ENCODE measurements at places on chromosomes 1 and 21. TPM values are rescaled to one million over a fixed set of nuclear protein-coding genes. Genes with fewer than 3 reads are reported as not detected.

Gene OLIG1
- total RNA-seq, result 2.4 TPM

Gene SLC44A3
- total RNA-seq, result 4.7 TPM

Gene GPR61
- total RNA-seq, result 0.42 TPM

Gene ZBTB8A
- total RNA-seq, result 7.1 TPM

Gene ACTA1
- total RNA-seq, result 0.96 TPM

Gene KCNK2
- total RNA-seq, result 0.15 TPM

Gene SRM
- total RNA-seq, result 200 TPM

Gene EFNA1
- 6.5 TPM for total RNA-seq

Gene RGS7
- total RNA-seq, result 1.2 TPM

Gene NUCKS1
- 414 TPM for total RNA-seq

Gene VTCN1
- total RNA-seq, result 0.09 TPM

Gene MAP3K21
- 24.0 TPM for total RNA-seq

Gene PRR9
- not detected for total RNA-seq

Gene ACOT11
- total RNA-seq, result 4.4 TPM

Gene NPHS2
- total RNA-seq, result not detected

Gene DNAH14
- total RNA-seq, result 34.1 TPM

Gene CCDC185
- total RNA-seq, result not detected

Gene UBE2U
- not detected for total RNA-seq
